EH (cell line): ENCODE measurements at places on chromosomes 12 and 14.

GRCh38 chr12:124938587-124938986 is 24.1 kb upstream of the UBC start:
- peak; percentile 83 for DNase-seq

GRCh38 chr12:109018296-109018695 is 2.6 kb downstream of the SVOP start:
- DNase-seq, result no peak

DNA sequence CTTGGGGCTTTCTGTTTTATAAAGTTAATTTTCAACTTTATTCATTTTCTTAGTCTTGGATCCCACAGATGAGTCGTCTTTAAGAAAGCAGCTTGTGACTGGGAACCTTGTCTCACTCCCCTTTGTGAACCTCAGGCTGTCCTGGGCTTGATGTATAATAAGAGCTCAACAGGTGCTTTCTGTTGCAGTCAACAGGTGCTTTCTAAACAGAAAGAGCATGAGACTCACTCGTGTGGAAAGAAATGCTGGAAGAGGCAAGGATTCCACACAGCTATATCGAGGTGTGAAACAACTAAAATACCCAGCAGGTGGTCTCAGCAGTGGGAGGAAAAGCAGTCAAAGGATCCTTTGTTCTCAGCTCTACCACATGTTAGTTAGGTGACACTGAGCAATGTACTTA is 398.9 kb downstream of the EGLN3 start:
- DNase-seq, result no peak

GRCh38 chr12:122871851-122872780 is 23.8 kb downstream of the VPS37B start:
- DNase-seq, result peak; percentile 96

- no peak for DNase-seq
Measured at GRCh38 chr14:46653031-46653755, 1.6 kb upstream of the RPL10L start.

DNA sequence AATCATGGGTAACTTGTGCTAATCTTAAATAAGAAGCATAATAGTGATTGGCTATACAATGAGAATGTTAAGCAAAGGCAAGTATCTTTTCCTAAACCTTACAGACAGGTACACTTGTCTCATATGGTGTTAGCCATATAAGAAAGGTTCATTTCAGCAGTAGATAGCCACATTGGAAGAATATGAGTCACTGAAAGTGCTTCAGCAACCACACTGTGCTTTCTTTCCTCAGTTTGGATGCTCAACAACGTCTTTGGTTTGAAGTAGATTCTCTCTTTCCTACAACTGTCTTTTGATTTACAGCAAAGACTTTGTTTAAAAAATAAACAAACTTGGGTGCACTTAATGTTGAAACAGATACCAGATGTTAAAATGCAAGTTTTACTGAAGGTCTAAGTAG is 8.9 kb downstream of the DDHD1 start:
- peak; percentile 16 for DNase-seq
